Activated CD4-positive, alpha-beta T cell treated with anti-CD3 and anti-CD28 coated beads, Interleukin-2, amount 50 U/mL, for 4 hours (primary cell): ENCODE measurements at places on chromosomes 16 and 17.

GRCh38 chr17:4994081-4994595 lies 3.2 kb downstream of the INCA1 start:
- no peak for DNase-seq

DNA sequence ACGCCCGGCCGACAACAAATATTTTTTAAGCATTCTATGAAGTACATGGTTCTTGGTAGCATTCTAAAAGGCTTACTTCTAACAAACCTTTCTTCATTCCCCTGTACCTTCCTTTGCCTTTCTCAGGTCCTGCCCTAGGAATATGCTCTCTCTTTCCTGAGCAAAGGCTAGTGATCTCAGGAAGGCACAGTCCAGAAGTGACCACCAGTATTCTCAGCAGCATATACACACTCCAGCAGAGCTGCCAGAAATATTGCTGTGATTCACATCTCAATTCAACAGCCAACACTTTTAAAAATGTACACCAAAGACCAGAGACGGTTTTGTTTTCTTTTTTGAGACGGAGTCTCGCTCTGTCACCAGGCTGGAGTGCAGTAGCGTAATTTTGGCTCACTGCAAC lies 41.4 kb upstream of the ANKFY1 start:
- no peak for DNase-seq

GRCh38 chr17:57097832-57098421 lies 12.9 kb downstream of the AKAP1 start:
- no peak for DNase-seq

DNA sequence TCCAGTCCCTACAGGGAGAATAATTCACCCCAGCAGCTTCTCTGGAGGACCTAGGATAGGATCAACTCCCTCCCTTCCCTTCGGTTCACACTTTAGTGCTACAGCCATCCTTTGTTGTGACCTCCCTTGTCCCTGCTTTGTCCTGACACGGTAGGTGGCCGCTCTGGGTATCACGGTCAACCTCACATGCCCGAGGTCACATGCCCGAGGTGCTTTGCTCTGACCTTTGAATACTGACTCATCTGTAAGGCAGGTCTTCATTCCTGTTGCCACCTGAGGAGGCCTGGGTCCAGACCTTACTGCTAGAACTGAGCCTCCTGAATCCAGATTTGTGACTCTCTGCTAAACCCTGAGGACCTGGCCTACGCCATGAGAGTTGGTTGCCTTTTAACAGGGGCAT lies 19.7 kb downstream of the ALKBH5 start:
- no peak for DNase-seq

GRCh38 chr16:86578611-86579267 lies 390 bp downstream of the FOXL1 start:
- DNase-seq, result no peak

- no peak for DNase-seq
These were observed 19.0 kb downstream of the MED24 start for GRCh38 chr17:40035162-40035559.

GRCh38 chr16:11585460-11586377 lies 1.0 kb downstream of the LITAF start:
- DNase-seq, result no peak

GRCh38 chr17:18270046-18270931 lies 9.8 kb downstream of the MIEF2 start:
- no peak for DNase-seq

DNA sequence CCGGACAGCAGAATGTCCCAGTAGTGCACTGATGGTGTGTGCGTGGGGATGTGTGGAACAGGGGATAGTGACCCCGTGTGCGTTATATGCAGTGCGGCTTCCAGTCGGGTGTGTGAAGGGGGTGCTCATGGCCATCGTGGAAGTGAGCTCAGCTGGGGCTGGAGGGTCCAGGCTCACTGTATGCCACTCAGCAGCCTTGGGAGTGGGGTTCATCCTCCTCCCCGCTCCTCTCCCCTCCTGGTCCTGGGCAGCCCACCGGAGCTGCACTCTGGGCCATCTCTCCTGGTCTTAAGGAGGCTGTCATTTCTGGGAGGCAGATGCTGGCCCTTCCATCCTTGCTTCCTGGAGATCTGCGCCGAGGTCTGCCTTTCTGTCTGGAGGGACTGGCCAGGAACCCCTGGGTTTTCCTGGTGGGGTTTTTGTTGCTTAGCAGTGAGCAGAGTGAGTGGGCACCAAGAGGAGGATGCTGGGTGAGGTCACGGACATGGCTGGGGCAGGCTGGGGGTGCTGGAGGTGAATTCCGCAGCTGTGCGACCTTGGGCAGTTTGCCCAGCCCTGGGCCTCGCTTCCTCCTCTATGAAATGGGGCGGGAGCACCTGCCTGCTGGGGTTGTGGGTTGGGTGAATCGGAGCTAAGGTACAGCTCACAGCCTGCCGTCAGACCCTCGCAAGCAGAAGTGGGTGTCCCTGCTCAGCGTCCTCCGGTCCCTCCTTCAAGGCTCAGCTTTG lies 164.1 kb downstream of the SEC14L1 start:
- no peak for DNase-seq

- no peak for DNase-seq
These were observed 3.9 kb upstream of the JPH3 start for GRCh38 chr16:87598431-87598830.

GRCh38 chr16:49094471-49094870 lies 187.2 kb downstream of the CBLN1 start:
- DNase-seq, result no peak

GRCh38 chr16:87198328-87198832 lies 118.8 kb downstream of the C16orf95 start:
- DNase-seq, result no peak

DNA sequence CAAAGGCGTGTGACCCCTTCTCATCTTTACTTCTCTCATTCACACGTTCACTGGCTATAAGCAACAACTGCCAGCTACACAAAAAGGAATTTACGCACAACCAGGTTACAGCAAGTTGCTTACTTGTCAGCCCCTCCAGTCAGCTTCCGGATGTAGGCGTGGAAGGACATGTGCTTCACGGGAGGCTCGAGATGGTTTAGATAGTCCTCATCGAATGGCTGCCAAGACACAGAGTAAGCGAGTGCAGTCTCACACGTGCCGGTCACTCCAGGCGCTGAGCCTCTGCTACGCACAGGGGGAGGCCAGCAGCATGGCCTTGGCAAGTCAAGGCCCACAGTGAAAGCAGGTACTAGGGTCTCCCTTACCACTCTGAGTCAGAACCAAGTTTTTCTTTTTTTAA lies 28.3 kb downstream of the NPLOC4 start:
- DNase-seq, result no peak

DNA sequence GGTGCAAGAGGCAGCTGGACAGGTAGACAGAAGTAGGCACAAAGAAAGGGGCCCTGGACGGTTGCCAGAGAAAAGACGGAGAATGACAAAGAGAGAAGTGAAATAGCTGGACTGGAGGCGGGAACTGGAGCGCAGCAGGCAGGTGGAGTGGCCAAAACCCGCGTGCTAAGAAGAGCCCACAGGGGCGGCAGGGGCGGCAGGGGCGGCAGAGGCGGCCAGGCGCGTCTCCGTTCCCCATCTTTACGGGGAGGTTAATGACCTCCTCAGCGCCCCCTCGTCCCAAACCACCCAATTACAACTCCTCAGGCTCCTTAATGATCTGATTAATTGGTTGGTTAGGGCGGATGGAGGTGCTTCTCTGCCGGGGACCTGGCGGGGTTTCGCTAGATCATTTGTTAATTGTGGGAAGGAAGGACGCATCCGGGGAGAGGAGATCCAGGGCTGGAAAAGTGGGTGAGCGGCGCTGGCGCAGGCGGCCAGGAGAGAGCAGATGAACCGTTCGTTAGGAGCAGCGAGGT lies 15.4 kb upstream of the HOXB9 start:
- no peak for DNase-seq

GRCh38 chr16:10569621-10570020 lies 10.8 kb downstream of the EMP2 start:
- no peak for DNase-seq

DNA sequence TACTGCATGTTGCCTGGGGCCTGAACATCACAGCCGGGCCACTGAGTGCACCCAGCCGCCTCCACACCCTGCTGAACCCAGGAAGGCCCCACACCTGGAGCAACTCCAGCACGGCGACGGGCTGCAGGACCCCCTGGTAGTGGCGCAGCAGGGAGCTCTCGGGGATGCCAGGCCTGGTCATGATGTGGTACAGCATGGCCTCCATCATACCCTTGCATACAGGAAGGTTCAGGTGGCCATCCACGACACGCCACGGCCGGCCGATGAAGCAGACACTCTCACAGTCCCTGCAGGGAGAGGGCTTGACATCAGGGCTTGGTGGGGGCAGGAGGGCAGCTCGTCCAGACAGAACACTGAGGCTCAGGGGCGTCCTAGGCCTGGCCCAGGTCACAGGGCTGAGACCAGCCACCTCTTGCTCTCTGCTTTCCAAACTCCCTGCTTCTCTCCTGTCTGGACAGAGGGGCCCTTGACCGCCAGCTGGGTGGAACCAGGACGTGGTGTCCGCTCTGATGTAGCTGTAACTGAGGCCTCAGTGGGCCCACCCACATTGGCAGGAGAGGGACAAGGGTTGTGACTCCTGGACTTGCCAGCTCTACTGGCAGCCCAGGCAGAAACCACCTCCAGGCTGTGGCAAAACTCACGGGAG lies 60.3 kb downstream of the IL21R start:
- no peak for DNase-seq

GRCh38 chr17:49514071-49514721 lies 19.1 kb downstream of the NGFR start:
- DNase-seq, result no peak

DNA sequence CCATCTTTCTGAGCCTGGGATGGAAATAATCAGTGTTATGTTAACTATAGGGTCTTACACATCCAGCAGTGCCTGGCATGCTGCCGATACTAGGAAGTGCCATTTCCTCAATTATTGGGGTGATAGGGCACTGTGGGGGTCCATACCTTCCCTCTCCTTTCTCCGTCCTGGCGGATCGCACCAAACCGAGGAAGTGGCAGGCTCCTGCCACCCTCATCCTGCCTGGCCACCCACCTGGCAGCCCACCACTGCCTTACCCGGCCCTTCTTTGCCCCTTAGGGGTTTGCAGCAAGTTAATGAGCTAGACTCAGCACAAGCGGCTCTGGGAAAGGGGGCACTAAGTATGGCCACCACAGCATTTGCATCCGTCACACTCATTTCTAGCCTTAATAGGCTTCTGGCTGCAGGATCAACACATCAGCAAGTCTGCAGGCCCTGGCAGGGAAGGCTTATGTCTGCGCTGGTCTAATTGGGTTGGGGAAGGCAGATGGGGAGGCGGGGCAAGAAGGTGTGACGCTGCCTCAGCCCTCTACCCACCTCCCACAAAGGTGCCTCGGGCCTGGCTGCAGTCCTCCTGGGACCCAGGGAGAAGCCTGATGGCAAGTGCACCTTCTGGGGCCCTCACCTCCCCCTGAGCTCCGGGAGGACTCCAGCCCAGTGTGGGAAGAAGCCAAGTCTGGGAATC lies 28.6 kb downstream of the DCAKD start:
- DNase-seq, result no peak

- DNase-seq, result no peak
These were observed 23.0 kb upstream of the TNS4 start for GRCh38 chr17:40524243-40524965.

GRCh38 chr17:61420052-61420451 lies 20.4 kb downstream of the TBX2 start:
- DNase-seq, result no peak

DNA sequence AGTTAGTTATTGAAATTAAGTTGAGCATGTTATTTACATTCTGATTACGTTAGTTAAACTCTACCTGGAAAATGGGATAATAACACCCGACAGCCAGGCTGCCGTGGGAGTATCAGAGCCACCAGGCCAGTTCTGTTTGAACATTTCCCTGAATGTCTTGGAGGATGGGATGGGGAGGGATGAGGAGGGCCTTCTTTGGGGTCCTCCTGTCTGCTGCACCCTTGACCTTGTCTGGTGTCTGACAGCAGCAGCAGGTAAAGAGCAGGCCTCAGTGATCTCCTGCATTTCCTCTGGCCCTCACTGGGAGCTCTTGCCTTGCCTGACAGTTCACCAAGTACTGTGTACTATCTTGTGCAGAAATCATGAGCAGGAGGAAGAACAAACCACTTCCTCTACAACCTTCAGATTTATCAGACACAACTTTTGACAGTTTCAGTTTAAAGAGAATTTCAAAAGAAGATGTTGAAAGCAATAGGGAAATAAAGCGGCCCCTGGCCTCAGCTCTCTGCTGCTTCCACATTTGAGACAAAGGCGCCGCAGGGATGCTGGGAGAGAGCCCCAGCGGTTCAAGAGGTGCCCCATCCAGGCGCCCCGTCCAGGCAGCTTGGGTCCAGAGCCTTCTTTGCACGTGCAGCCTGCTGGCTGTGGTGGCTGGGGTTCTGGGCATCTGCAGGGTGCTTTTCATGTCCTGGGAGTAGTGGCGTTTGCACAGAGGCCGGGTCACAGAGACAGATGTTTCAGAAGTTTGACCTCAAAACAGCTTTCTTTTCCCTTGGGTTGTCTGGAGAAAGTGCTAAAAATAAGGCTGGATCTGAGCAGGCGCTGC lies 25.3 kb downstream of the CMIP start:
- DNase-seq, result no peak

DNA sequence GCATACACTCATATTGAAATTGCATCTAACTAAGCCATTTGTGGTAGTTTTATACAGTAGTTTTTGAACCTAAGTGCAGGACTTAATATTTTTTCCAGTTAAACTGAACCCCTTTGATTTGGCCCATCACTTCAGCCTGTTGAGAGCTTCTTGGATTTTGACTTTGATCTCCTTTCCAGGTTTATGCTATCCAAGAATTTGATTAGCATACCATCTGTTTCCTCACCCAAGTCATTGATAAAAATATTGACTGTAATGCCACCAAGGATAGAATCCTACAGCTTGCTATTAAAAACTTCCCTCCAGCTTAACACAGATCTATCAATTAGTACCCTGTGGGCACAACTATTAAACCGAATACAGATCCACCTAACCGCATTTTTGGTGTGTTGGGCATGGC lies 7.2 kb downstream of the TMEM94 start:
- no peak for DNase-seq

GRCh38 chr16:2686912-2687507 lies 4.7 kb downstream of the KCTD5 start:
- no peak for DNase-seq

- no peak for DNase-seq
These were observed 5.1 kb downstream of the LDAF1 start for GRCh38 chr16:21163576-21163975.
